SK-N-DZ (cell line): ENCODE measurements at places on chromosomes 1 and 21.

DNA sequence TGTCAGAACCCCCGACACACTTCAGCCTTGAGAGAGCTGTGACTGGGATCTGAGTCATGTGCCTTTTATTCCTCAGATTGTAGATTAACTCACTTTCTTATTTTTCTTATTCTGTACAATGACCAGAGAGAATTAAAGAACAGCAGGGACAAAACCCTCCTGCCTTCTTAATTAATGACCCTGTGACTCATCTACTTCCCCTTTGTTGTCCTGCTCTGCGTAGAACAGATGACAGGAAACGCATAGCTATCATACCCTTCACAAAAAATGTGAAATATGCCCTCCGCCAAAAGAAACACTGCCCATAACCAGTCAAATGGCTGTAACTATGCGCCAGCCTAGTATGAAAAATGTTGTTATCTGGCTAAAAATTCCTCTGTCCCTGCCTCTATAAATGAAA, 9.1 kb upstream of the PADI2 start:
- no peak for DNase-seq

GRCh38 chr1:187157552-187157951, 328.8 kb downstream of the PLA2G4A start:
- peak; percentile 4 for DNase-seq

DNA sequence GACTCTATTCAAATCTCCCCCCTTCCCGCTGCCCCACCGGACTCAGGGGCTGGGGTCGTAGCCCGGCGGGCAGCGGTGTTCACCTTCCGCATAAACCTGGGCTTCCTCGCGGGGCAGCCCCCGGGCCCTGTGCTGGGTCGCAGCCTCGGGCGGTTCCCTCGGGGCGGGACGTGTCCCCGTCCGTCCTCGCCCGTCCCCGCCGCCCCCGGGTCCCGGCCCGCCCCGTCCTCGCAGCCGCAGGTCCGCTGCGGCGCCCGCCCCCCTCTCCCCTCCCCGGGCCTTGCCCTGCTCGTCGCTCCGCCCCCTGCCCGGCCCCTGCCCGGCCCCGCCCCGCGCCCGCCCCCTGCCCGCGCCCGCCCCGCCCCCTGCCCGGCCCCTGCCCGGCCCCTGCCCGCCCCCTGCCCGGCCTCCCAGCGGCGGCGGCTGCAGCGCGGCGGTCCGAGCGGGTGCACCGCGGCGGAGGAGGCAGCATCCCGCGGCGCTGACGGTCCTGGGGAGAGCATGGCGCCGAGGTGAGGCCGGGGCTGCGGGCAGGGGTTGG, at the start of gene COL18A1:
Gene COL18A1 (plus strand): TSS at position 436 of the 541 bp plus-strand sequence. CDS start 66 bp downstream, at position 502.
- no peak for DNase-seq

DNA sequence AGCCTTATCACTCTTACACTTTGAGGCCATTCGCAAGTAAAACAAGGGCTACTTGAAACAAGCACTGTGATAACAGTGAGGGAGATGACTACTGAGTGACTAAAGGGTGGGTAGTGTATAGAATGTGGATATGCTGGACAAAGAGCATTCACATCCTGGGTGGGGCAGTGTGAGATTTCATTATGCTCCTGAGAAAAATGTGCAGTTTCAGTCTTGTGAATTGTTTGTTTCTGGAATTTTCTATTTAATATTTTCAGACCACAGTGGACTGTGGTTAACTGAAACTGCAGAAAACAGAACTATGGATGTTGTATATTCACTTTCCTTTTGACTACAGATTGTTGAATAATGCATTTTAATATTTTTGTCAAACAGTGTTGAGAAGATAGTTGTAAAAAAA, 25.1 kb upstream of the B3GALT2 start:
- DNase-seq = no peak

- no peak for DNase-seq
These were observed 10.1 kb downstream of the GNG4 start for GRCh38 chr1:235639226-235640205.

GRCh38 chr1:230621324-230622030, 20.8 kb upstream of the COG2 start:
- DNase-seq = no peak
